Motor neuron (in vitro differentiated cells): ENCODE measurements at places on chromosomes 1 and 21. TPM values are rescaled to one million over a fixed set of nuclear protein-coding genes. Genes with fewer than 3 reads are reported as not detected.

- ATAC-seq = no peak
These were observed 68.7 kb downstream of the ALG14 start for GRCh38 chr1:95004013-95004412.

DNA sequence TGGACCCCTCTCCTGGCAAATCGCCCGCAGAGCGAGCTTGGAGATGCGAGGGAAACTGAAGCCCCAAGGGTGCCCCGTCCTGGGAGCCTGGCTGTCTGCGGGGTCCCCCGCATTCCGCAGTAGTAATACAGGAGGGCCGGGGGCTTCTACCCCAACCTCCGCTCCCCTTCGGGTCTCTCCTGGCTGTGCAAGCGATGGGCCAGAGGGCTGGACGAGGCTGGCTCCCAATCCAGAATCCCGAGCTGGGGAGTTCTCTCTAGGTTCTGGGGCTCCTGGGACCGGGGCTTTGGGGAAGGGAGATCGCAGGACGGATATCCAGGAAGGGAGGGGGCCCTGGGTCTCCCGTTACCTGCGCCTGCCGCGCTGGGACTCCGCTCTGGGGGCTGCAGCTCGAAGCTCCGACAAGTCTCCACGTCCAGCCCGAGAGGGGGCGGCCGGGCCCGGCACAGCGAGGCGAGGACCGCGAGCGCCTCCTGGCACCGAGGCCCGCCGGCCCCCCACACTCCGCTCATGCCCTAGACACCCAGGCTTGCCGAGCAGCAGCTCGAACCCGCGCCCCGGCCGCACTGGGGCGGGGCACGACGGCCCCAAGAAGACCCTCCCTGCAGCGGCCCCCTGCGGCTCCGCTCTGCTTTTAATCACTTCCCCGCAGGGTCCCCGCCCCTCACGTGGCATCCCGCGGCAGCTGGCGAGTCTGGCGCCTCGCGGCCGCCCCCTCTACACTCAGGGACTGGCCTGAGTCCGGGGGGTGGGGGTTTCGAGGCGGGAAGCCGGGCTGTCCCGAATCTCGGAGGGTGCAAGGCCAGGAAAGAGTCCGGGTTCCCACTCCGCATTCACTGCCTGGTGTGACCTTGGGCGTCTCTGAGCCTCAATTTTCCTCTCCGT lies at the start of gene SYT6:
SYT6 (minus strand) TSS at position 609 of the 885 bp plus-strand sequence; CDS start at position 512, 97 bp downstream.
- ATAC-seq = peak; percentile 44

DNA sequence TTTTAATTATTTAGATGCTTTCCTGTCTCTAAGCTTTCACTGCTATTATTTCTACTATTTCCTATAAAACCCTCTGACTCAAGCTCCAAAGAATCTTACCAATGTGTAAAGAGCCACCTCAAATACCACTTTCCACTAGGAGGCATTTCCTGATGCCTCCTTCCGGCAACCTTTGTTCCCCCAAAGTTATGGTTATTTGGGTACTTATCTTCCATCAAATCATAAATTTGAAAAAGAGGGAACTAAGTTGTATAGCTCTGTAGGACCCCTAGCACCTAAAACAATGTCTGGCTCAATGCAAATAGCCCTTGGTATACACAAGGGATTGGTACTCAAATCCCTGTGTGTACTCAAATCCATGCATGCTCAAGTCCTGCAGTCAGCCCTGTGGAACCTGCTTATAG lies 79.6 kb downstream of the NME7 start:
- ATAC-seq = no peak

DNA sequence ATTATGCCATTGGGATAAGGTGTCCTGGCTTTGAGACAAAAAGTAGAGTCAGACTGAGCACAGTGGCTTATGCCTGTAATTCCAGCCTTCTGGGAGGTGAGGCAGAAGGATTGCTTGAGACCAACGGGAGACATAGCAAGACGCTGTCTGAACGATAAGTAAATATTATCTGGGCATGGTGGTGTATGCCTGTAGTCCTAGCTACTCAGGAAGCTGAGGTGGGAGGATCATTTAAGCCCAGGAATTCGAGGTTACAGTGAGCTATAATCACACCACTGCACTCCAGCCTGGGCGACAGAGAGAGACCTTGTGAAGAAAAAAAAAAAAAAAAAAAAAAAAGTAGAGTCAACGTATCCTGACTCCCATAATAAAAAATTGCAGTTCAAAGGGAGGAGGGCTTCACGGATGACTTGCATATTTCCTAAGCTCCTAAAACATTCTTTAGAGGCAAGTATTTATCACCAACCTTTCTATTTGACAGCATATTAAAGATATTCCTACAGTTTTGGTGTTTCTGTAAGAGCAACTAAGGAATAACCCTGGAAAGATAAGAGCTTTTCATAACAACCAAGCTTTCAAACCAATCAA lies 141.2 kb downstream of the SLC44A5 start:
- ATAC-seq = no peak

- ATAC-seq = peak; percentile 39
These were observed 7.2 kb downstream of the TUFT1 start for GRCh38 chr1:151547119-151547899.

Gene DNAI4
- total RNA-seq = 12.1 and 15.9 TPM in 2 replicates
